ENCODE measurements at places on chromosomes 3 and 15. TPM values are rescaled to one million over a fixed set of nuclear protein-coding genes. Genes with fewer than 3 reads are reported as not detected.

INSYN1 gene
- 1.9 TPM for total RNA-seq

FAIM gene
- 30.3 TPM for total RNA-seq

SAMMSON gene
- total RNA-seq = not detected

COL6A5 gene
- not detected for total RNA-seq

SLC24A5 gene
- total RNA-seq = not detected

All from A549 treated with Hydrocortisone at 1 μM for 4 hours (cell line).